ENCODE measurements at places on chromosomes 5 and 9. TPM values are rescaled to one million over a fixed set of nuclear protein-coding genes. Genes with fewer than 3 reads are reported as not detected.

Gene HAPLN1
- total RNA-seq, result 2.0 TPM

Gene FBP1
- 3.8 TPM for total RNA-seq

Gene ADAMTS19
- total RNA-seq, result not detected

Gene CBY3
- total RNA-seq, result not detected

Gene PRSS3
- 1.1 TPM for total RNA-seq

Gene TIGD6
- total RNA-seq, result 3.4 TPM

GRCh38 chr9:113628621-113629020, 165.1 kb downstream of the RGS3 start:
- DNase-seq, result no peak

DNA sequence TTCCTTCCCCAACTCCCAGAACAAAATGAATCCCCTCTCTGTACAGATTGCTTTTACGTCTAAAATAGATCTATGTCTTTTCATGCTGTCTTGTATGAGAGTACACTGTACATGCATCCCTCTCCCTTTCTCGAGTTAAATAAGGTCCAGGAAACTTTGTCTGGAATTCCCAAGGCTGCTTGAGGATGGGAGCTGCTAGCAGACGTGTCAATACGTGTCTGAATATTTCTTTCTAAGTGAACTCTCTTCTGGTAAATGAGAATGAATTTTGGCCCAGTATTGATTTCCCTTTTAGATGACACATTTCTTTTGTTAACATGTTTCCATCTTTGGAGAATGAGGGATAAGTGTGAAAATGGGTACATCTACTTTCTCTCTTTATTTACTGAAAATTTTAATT, 59.6 kb upstream of the GAS1 start:
- DNase-seq, result no peak

GRCh38 chr9:92961627-92962302, 14.4 kb downstream of the FGD3 start:
- DNase-seq, result no peak

GRCh38 chr5:54645882-54646355, 128.4 kb downstream of the SNX18 start:
- no peak for DNase-seq

DNA sequence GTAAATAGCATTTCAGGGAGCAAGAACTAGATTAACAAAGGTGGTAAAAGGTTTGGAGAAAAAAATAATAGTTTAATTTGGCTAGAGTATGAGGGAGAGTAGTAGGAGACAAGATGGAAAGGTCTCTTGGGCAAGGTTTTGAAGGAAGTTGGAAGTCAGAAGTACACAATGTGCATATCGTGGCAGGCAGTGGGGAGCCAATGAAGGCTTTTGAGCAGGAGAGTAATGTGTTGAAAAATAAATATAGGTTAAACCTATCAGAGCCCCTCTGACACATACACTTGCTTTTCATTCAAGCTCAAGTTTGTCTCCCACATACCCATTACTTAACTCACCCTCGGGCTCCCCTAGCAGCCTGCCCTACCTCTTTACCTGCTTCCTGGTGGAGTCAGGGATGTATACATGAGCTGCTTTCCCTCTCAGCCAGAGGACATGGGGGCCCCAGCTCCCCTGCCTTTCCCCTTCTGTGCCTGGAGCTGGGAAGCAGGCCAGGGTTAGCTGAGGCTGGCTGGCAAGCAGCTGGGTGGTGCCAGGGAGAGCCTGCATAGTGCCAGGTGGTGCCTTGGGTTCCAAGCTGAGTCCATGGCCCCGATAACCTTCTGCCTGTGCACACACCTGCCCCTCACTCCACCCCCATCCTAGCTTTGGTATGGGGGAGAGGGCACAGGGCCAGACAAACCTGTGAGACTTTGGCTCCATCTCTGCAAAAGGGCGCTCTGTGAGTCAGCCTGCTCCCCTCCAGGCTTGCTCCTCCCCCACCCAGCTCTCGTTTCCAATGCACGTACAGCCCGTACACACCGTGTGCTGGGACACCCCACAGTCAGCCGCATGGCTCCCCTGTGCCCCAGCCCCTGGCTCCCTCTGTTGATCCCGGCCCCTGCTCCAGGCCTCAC, at the start of gene CA9:
Gene CA9, plus strand, starts transcription at position 797 of the 893 bp plus-strand sequence. Its CDS starts 32 bp downstream, at position 829.
- DNase-seq, result no peak

- DNase-seq, result no peak
Observed at GRCh38 chr9:16236311-16236710, 634.2 kb downstream of the BNC2 start.

GRCh38 chr9:128633057-128633456, 23.6 kb downstream of the DYNC2I2 start:
- DNase-seq, result no peak

- no peak for DNase-seq
Observed at GRCh38 chr5:158731014-158731413, 368.7 kb downstream of the EBF1 start.

GRCh38 chr9:36729906-36730305, 157.2 kb downstream of the MELK start:
- DNase-seq, result no peak

GRCh38 chr9:134661299-134661698, 19.7 kb downstream of the COL5A1 start:
- no peak for DNase-seq

- no peak for DNase-seq
Observed at GRCh38 chr9:96033896-96034295, 158.4 kb downstream of the ERCC6L2 start.

- no peak for DNase-seq
Observed at GRCh38 chr5:40801771-40802562, 3.8 kb upstream of the PRKAA1 start.

- DNase-seq, result no peak
Observed at GRCh38 chr5:126508962-126509279, 85.7 kb downstream of the GRAMD2B start.

DNA sequence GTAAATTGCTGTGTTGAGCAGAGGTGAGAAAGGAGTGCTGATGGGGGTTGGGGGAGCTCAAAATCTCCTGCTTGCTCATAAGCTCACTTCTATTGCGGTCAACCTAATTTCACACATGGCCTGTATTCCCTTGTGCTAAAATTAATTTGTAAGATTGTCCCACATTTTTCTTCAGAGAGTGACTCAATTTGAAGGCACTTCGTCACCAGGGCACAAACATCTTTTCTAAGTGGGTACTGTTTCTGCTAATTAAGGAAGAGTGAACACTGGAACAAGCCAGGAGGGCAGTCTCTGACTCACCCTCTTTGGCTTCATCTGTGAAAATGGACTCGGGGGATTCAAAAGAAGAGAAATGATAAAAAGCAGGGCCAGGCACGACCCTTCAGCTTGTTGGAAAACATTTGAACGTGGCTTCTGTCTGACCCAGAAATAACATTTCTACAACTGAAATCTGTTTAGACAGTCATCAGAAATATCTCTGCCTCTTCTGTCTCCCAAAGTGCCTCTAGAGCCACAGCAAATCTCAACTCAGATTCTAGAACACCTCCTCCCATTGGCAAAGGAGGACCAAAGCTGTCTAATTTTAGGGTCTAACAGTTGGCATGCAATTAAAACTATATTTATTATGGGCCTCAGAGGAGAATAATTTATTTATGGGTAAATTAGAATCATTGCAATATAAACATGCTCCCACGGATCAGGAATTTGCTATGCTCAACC, 49.8 kb downstream of the FEM1C start:
- DNase-seq, result no peak

- no peak for DNase-seq
Observed at GRCh38 chr5:67815455-67816391, 399.8 kb upstream of the PIK3R1 start.

GRCh38 chr5:96348536-96348935, 84.5 kb downstream of the PCSK1 start:
- no peak for DNase-seq
